AG09309 (cell line): ENCODE measurements at places on chromosomes 3 and 15.
A peak's percentile ranks its signal among the peaks of the same experiment; 100 is the strongest.

DNA sequence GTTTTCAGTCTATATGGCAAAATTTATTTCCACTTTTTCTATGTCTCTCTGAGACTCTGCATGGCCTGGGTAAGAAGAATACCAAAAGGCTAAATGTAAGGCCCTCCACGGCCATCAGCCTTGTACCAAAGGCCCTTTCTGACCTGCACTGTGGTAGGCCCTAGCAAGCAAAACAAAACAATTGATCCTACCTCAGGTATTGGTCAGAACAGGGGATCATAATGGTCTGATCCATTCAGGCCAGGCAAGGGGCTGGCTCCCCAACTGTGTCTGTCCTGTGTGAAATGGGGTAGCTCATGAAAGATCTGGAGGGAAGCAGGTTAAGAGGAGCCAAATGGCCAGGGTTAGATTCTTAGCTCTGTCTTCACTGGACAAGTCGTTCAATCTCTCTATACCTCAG is 181.3 kb downstream of the SSR3 start:
- no peak for DNase-seq

DNA sequence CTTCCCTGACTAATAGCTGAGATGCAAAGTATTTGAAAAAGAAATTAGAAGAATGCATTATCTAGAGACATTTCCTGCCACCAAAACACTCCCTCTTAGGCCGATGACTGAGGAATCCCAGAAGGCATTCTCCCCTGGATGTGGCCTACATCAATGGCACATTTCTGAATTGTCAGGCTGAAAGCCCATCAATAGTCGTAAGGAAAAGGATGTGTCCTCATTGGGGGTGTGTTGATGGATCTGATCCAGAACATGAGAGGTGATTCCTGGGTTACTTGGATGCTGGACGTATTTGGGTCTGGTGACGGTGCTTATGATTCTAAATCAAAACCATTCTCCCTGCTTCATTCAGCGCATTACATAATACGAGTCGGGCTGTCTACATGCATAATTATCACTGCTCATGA is 216.9 kb upstream of the CDIN1 start:
- DNase-seq: no peak

GRCh38 chr15:72168808-72169190 is 28.8 kb downstream of the GRAMD2A start:
- no peak for DNase-seq

- peak; percentile 28 for DNase-seq
Observed at GRCh38 chr3:65575376-65575840, 463.3 kb downstream of the MAGI1 start.

DNA sequence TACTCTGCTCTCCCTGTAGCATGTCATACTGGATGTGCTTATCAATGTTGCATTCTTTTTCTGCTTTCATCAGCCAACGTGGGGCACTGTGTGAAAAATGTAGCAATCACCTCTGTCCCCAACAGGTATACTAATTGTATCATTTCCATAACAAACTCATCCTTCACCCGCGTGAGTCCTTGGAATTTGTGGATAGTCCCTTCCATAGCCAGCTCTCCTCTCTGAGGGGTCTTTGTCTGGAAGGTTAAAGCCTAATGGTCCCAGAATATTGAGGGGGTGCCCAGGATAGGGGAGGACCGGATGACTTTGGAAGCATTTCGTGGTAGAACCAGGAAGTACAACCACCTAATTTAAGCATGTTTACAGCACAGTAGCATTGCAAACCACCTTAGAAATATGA is 124.6 kb downstream of the FOXB1 start:
- DNase-seq: no peak

- DNase-seq: no peak
Observed at GRCh38 chr3:143559296-143559695, 289.0 kb downstream of the SLC9A9 start.

DNA sequence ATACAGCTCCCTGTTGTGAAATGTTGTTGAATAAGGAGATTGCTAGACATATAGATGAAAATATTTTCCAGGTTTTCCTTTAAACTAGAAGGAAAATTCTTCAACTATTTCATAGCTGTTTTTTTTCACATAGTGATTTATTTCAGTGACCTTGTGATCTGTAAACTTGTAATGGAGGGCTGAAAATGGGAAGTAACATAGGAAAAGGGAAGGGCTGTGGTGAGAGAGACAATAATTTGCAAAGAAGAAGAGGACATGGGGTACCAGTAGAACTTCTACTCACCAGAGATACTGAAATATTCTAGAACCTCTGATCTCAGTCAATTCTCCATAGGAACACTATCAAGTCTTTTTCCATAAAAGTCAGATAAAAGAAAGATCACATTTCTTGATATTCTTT is 60.4 kb downstream of the PLS1 start:
- no peak for DNase-seq

- no peak for DNase-seq
Observed at GRCh38 chr3:190058521-190059241, 62.0 kb downstream of the P3H2 start.

DNA sequence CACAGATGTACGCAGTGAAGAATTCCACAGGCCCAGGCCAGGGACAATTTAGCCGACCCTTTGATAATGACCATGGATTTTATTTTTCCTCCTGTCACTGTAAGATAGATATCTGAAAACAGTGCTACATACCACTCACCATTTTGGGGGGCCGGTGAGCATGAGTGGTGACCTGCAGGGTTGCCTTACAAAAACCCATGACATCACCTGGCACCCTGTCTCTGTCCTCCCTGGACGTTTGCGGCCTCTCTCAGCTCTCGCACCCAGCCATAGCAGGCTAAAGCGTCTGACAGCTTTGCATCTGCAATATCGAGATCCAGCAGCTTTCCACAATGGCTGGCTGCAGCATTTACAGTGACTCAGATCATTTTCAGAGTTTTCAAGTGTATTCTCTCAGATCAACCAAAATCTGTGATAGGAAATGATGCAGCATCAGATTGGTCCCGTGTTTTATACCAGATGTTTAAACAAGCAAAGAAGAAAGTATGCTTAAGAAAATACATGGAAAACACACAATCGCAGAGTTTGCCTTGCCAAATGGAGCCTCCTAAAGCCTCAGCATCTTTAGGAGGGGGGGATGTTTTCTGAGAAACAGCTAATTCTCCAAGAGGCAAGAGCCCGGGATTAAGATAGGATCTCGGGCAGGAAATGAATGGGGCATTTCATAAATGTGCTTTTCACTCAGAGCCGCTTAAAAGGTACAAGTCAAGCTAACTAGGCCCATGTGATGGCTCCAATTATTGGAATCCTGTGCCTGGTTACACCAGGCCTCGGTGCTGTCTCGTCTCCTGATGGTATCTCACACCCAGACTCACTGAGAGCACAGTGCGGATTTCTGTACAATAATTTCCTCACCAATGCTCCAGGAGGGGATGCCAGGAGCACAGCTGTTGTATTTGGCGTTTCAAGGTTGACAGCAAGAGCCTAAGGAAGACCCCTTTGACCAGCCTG is 257.3 kb downstream of the XXYLT1 start:
- DNase-seq: no peak

- DNase-seq: no peak
Observed at GRCh38 chr15:90210593-90210992, 9.5 kb downstream of the SEMA4B start.

GRCh38 chr15:95557226-95558046 is 773.1 kb upstream of the NR2F2 start:
- peak; percentile 87 for DNase-seq

GRCh38 chr3:116020989-116021388 is 397.7 kb downstream of the GAP43 start:
- DNase-seq: no peak

DNA sequence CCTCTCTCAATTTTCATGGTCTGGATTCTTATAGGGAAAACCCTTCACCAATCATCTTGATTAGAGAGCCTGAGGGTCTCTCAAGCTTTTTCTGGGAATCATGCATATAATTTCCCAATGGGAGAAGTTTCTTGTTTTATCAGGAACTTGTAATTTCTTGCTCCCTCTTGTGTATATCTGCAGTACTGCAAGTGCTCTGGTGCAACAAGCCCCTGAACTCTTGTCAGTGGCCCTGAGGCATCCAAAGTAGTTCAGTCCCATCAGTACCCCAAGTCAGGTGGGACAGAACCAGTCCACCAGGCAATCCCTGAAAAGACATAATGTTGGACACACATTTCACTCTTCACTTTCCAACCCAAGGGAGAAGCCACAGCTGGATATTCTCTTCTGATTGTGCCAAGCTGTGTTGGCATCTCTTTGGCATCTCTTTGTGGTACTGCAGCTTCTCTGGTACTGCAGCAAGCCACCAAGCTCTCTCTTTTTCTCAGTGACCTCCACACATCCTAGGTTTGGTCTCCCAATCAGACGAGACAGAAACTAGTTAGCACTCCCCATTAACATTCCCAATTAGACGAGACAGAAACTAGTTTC is 214.5 kb downstream of the ZIC4 start:
- DNase-seq: peak; percentile 52

- no peak for DNase-seq
Observed at GRCh38 chr3:162507397-162507796, 1010.8 kb downstream of the OTOL1 start.

DNA sequence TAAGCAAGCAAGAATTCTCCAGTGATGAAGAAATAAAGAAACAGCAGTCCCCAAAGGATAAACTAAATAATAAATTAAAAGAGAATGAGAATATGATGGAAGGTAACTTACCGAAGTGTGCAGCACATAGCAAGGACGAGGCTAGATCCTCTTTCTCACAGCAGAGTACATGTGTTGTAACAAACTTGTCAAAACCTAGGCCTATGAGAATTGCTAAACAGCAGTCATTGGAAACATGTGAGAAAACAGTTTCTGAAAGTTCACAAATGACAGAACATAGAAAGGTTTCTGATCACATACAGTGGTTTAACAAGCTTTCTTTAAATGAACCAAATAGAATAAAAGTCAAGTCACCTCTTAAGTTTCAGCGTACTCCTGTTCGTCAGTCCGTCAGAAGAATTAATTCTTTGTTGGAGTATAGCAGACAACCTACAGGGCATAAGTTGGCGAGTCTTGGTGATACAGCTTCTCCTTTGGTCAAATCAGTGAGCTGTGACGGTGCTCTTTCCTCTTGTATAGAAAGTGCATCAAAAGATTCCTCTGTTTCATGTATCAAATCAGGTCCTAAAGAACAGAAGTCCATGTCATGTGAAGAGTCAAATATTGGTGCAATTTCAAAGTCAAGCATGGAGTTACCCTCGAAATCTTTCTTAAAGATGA is 4.5 kb upstream of the SCG5 start:
- no peak for DNase-seq

GRCh38 chr3:178966299-178967176 is 105.1 kb downstream of the ZMAT3 start:
- no peak for DNase-seq

GRCh38 chr15:83158393-83158792 is 49.2 kb downstream of the HDGFL3 start:
- no peak for DNase-seq

DNA sequence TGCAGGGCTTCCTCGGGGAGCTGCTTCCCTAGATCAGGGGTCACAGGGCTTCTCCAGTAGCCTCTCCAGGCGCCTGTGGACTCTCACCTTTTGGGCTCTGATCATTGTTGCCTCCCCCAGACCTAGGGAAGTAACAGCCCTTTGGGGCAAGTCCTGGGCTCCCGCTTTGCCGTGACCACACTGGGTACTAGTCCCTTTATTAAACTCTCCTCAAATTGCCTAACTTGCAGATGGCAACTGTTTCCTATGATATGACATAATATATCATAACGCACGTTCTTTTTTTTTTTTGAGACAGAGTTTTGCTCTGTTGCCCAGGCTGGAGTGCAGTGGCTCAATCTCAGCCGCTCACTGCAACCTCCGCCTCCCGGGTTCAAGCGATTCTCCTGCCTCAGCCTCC is 17.9 kb upstream of the NRROS start:
- DNase-seq: no peak

- no peak for DNase-seq
Observed at GRCh38 chr3:107662586-107662985, 139.8 kb downstream of the BBX start.

GRCh38 chr15:93987068-93987467 is 244.3 kb upstream of the MCTP2 start:
- no peak for DNase-seq
